ENCODE measurements at places on chromosomes 2 and 18.
A peak's percentile ranks its signal among the peaks of the same experiment; 100 is the strongest.

DNA sequence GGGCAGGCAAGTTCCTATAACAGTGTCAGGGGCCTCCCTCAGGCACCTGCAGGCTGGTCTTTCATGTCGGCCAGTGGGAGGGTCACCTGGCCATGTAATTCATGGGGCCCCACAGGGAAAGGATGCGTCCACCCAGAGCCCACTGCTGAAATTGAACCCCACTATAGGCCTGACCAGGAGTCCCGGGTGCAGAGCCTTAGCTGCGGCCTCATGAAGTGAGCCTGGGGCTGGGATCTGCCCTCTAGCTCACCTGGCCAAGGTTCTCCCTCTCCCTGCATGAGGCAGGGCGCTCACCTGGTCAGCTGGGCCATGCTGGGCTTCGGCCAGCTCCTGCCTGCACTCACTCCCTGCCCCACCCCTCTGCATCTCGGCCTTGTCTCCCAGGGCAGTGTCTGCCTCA, 41.1 kb downstream of the C1QL2 start:
- H3K27me3 ChIP-seq: no peaks in the 10 kb centered on the region
- no peaks in the 10 kb centered on the region for H3K4me1 ChIP-seq
- no peaks in the 10 kb centered on the region for H3K36me3 ChIP-seq
- no peak for DNase-seq
- H3K4me3 ChIP-seq: no peak overlapping the region

- DNase-seq: no peak
- H3K4me3 ChIP-seq: no peak overlapping the region
- H3K36me3 ChIP-seq: no peaks in the 10 kb centered on the region
- no peaks in the 10 kb centered on the region for H3K27me3 ChIP-seq
- no peak overlapping the region for H3K27ac ChIP-seq
These were observed 283.5 kb downstream of the CCDC178 start for GRCh38 chr18:33156906-33157470.

DNA sequence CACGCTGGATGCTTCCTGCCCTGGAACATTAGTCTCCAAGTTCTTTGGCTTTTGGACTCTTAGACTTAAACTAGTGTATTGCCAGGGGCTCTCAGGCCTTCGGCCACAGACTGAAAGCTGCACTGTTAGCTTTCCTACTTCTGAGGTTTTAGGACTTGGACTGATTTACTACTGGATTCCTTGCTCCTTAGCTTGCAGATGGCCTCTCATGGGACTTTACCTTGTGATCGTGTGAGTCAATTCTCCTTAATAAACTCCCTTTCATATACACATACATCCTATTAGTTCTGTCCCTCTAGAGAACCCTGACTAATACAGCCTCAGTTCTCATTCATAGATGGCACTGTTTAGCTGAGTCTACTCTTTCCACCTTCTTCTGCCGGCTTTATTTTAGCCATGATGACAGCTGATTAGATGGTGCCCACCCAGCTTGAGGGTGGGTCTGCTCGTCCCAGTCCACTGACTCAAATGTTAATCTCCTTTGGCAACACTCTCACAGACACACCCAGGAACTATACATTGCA, 389.1 kb downstream of the NYAP2 start:
- H3K36me3 ChIP-seq: no peaks in the 10 kb centered on the region
- no peak overlapping the region for H3K4me3 ChIP-seq
- no peak overlapping the region for H3K27ac ChIP-seq
- no peaks in the 10 kb centered on the region for H3K27me3 ChIP-seq
- no peaks in the 10 kb centered on the region for H3K4me1 ChIP-seq

- H3K4me3 ChIP-seq: no peak overlapping the region
- no peak overlapping the region for H3K27ac ChIP-seq
- no peak for DNase-seq
- peaks cover 4% of the 10 kb centered on the region for H3K4me1 ChIP-seq
- H3K36me3 ChIP-seq: no peaks in the 10 kb centered on the region
These were observed 466.6 kb upstream of the TNP1 start for GRCh38 chr2:217326238-217327022.

GRCh38 chr18:56374007-56374655, 264.3 kb downstream of the TXNL1 start:
- no peaks in the 10 kb centered on the region for H3K36me3 ChIP-seq
- no peaks in the 10 kb centered on the region for H3K27me3 ChIP-seq
- H3K4me1 ChIP-seq: no peaks in the 10 kb centered on the region
- DNase-seq: no peak

DNA sequence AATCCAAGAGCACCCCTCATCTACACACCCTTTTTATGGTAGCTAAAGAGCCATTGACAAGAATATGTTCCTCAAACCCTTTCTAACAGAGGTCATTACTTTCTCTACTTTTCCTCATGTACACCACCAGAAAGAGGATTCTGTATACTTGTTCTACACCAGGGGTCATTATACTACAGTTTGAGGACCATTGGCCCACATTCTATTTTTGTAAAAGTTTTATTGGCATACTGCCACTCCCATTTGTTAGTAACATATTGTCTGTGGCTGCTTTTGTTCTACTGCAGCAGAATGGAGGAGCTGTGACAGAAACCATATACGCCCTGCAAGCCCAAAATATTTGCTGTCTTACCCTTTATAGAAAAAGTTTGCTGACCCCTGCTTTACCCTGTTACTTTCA, 14.3 kb downstream of the HTR2B start:
- peaks cover 9% of the 10 kb centered on the region for H3K4me1 ChIP-seq
- no peak for DNase-seq
- no peaks in the 10 kb centered on the region for H3K27me3 ChIP-seq
- no peak overlapping the region for H3K27ac ChIP-seq

GRCh38 chr18:79531386-79531785, 135.7 kb downstream of the NFATC1 start:
- DNase-seq: no peak
- H3K36me3 ChIP-seq: peaks cover 11% of the 10 kb centered on the region
- no peak overlapping the region for H3K27ac ChIP-seq
- H3K4me3 ChIP-seq: no peak overlapping the region
- H3K4me1 ChIP-seq: no peaks in the 10 kb centered on the region

DNA sequence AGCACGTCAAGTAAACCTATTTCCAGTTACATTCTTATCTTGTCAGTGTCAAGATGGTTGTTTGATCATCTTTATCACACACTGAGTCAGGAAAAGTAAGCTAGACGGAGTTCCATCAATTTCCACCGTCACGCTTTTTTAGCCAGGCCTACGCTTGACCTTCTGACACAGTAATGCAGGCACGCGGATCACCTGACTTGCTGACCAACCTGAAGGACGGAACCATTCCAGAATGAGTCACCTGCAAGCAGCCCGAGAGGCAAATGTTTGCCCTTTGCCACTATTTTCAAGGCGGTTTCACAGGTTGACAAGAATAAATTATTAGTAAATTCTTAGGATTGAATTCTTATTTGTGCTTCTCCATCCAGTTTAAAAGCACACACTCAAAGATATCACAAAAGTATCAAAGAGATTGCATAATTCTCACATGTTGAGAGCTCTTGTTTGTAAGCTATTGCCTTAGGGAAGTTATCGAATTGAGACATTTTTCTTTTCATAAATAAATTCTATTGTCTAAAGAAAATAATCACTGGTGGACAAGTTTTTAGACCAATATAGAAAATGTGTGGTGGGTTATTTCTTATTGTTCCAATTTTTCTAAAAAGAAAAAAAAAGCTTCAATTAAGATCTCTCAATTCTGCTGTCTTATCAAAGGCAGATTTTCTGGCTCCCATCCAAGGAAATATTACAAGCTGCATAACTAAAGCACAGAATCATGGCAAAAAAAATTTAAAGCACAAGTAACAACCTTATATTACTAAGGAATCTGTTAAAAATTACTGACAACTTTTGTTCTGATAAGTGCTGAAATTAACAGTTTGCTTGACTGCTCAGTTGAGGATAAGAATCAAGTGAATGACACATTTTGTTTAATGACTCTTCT, 31.9 kb downstream of the UXS1 start:
- no peaks in the 10 kb centered on the region for H3K27me3 ChIP-seq
- H3K4me1 ChIP-seq: peaks cover 18% of the 10 kb centered on the region
- H3K36me3 ChIP-seq: no peaks in the 10 kb centered on the region

GRCh38 chr2:129092956-129093355, 774.3 kb upstream of the HS6ST1 start:
- H3K4me3 ChIP-seq: no peak overlapping the region
- no peaks in the 10 kb centered on the region for H3K4me1 ChIP-seq
- DNase-seq: no peak
- H3K36me3 ChIP-seq: no peaks in the 10 kb centered on the region
- H3K27ac ChIP-seq: no peak overlapping the region
- H3K27me3 ChIP-seq: no peaks in the 10 kb centered on the region

DNA sequence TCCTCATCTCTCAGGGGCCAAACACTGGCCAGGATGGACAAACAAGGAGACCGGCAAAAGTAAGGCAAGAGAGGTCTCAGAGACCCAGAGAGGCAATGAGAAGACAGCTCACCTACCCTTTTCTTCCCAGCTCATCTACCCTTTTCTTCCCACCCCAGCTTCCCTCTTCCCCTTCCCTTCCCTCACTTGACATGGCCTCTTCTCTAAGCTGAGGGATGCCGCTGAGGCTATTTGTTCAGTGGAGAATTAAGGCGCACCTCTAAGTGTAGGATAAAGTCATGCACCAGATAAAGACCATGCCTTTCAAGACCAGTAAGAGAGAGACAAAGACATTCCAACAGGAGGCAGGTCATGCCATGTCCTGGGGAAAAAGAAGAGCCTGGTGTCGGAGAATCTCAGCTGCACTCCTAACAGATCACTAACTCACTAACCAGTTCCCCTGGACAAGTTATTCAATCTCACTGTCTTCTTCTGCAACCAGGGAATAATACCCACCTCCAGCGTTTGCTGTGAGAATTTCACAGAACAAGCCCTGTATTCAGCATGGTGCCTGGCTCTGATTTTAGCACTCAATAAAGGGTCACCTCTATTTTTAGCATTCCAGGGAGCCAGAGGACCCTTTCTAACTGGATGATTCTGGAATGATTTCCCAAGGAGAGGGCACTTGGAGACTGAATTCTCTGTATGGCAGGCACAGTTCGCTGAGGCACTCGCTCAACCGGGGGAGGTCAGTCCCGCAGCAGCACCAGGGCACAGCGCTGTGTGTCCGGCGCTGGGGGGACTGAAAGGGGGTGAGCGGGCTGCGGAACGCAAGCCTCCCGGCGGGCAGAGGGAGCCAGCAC, 3.0 kb upstream of the FOSL2 start:
- peak overlapping the region; percentile 99 for H3K27ac ChIP-seq
- no peak for DNase-seq
- no peaks in the 10 kb centered on the region for H3K4me1 ChIP-seq
- H3K4me3 ChIP-seq: peak overlapping the region; percentile 95
- no peaks in the 10 kb centered on the region for H3K36me3 ChIP-seq

GRCh38 chr2:102117472-102117858, 25.1 kb upstream of the IL1R1 start:
- no peak overlapping the region for H3K4me3 ChIP-seq
- no peaks in the 10 kb centered on the region for H3K36me3 ChIP-seq
- H3K27me3 ChIP-seq: no peaks in the 10 kb centered on the region

- no peak overlapping the region for H3K27ac ChIP-seq
- no peaks in the 10 kb centered on the region for H3K27me3 ChIP-seq
- H3K4me1 ChIP-seq: no peaks in the 10 kb centered on the region
- H3K4me3 ChIP-seq: no peak overlapping the region
These were observed 78.6 kb downstream of the CALCRL start for GRCh38 chr2:187369471-187369870.

DNA sequence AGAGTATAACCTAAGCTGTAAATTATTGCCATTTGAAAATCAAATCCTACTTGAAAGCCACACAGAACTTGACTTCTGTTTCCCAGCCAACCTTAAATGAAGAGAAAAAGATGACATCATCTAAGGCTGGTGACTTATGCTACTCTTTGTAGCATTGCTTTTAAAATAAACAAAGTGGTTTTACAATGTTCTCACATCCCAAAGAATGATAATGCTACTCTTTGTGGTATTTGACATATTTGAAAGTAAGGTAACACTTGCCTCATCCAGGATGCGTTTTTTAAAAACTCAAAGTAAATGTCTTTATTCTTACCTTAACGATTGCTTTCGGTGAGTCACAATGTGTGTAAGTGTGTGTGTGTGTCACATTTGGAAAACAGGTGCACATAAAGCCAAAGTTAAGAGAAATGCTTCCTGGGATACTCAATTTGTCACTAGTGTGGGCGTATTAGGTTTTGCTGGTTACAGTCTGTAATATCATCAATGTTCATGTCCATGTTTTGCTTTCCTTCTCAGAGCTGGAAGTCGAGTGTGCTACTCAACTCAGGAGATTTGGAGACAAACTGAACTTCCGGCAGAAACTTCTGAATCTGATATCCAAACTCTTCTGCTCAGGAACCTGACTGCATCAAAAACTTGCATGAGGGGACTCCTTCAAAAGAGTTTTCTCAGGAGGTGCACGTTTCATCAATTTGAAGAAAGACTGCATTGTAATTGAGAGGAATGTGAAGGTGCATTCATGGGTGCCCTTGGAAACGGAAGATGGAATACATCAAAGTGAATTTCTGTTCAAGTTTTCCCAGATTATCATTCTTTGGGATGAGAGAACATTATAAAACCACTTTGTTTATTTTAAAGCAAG, 2.6 kb downstream of the PMAIP1 start:
- no peak overlapping the region for H3K27ac ChIP-seq
- H3K4me1 ChIP-seq: no peaks in the 10 kb centered on the region
- no peak for DNase-seq
- H3K27me3 ChIP-seq: peaks cover 4% of the 10 kb centered on the region

- no peak overlapping the region for H3K4me3 ChIP-seq
- no peaks in the 10 kb centered on the region for H3K36me3 ChIP-seq
- no peaks in the 10 kb centered on the region for H3K27me3 ChIP-seq
- DNase-seq: no peak
- no peaks in the 10 kb centered on the region for H3K4me1 ChIP-seq
These were observed 35.0 kb downstream of the STAT4 start for GRCh38 chr2:191115804-191116203.

DNA sequence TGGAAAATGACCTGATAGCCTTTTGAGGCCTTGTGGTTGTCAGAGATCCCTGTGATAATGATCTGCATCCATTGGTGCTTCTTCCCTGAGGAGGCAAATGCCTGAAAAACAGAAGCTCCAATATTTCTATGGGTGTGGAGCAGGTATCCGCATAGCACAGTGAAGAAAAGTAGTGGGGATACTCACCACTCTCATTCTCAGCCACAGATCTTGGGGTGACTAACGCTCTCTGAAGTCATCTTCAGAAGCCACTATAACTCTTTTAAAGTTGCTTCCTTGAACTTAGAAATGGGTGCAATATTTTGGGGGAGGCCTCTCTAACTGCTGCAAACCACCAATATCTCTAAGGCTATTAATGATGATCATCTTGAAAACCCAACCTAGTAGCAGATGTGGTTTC, 46.2 kb downstream of the ARHGAP15 start:
- no peak for DNase-seq
- H3K4me1 ChIP-seq: no peaks in the 10 kb centered on the region
- no peak overlapping the region for H3K27ac ChIP-seq
- no peak overlapping the region for H3K4me3 ChIP-seq
- H3K27me3 ChIP-seq: no peaks in the 10 kb centered on the region

GRCh38 chr2:180411661-180412060, 404.6 kb upstream of the CWC22 start:
- no peaks in the 10 kb centered on the region for H3K36me3 ChIP-seq
- no peak overlapping the region for H3K4me3 ChIP-seq
- DNase-seq: no peak
- H3K4me1 ChIP-seq: no peaks in the 10 kb centered on the region

DNA sequence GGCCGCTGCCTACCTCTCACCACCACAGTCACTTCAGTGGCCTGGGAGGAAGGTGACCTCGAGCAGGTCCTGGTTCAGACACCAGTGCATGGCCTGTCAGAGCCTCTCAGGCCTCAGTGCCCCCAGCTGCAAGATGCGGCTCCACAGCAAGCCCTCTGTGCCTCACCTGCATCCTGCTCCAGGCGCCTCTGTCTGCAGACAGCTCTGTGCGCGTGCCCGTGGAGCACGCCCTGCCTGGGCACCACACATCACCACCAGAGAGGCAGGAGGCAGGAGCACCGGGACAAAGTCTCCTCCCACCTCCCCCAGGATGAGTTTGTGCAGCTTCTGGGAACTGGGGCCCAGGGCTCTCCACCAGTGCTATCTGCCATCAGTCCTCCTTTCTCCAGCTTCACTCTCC, 98.7 kb downstream of the TFCP2L1 start:
- no peaks in the 10 kb centered on the region for H3K36me3 ChIP-seq
- no peak overlapping the region for H3K27ac ChIP-seq
- H3K4me3 ChIP-seq: no peak overlapping the region

Data from upper lobe of right lung (tissue), 1 donor.